ENCODE measurements at places on chromosomes 3 and 15.

DNA sequence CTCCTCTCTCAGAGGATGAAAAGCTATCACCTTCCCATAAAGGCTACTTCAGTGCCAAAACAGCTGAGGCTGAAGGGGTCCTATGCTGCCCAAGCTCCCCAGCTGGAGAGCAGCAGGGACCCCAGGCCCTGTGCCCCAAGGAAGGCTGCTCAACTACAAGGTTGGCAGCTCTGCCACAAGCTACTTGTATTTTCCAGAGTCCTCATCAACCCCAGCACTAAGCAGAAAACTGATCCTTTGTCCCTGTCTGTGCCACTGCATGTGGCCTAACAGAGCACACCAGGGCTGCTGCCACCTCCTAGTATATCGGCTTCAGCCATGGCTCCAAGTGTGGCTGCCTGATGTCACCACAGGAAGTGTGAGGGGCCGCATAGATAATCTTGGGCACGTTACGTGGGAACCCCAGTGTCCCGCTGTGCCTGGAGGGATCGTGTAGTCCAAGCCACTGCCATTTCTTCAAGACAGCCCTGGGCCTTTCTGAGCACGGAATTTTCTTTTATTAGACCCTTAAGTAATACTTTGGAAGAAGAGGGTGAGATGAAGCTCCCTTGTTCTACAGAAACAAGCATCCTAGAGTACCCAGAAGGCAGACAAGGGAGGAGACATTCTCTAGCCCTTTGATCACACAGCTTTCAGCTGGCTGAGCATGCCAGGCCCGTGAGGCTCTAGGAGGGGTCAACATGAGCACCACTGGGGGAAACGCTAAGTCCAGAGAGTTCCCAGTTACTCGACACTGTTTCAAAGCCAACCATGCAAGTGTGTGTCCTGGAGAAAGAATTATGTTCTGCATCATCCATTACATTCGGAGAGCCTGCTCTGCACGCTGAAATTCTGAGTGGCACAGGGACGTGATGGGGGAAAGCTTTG lies 60.7 kb downstream of the CAPN7 start:
- no peak for DNase-seq

- no peak for DNase-seq
These were observed 151.6 kb downstream of the SLCO3A1 start for GRCh38 chr15:92005154-92005553.

GRCh38 chr3:55725681-55726500 lies 238.8 kb upstream of the WNT5A start:
- no peak for DNase-seq

- peak; percentile 10 for DNase-seq
These were observed 233.2 kb downstream of the KLF13 start for GRCh38 chr15:31559786-31560185.

DNA sequence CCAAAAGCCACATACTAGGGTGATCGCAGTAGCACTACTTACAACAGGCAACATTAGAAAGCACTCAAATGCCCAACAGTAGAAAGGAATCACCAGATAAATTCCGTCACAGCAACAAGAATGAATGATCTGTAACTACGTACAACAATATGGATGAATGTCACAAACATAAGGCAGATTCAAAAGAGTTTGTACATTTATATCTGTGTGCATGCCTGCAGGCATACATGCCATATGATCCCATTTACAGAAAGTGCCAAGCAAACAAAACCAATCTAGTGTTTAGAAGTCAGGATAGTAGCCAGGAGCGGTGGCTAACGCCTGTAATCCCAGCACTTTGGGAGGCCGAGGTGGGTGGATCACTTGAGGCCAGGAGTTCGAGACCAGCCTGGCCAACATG lies 3.5 kb downstream of the IL17RB start:
- DNase-seq = no peak

DNA sequence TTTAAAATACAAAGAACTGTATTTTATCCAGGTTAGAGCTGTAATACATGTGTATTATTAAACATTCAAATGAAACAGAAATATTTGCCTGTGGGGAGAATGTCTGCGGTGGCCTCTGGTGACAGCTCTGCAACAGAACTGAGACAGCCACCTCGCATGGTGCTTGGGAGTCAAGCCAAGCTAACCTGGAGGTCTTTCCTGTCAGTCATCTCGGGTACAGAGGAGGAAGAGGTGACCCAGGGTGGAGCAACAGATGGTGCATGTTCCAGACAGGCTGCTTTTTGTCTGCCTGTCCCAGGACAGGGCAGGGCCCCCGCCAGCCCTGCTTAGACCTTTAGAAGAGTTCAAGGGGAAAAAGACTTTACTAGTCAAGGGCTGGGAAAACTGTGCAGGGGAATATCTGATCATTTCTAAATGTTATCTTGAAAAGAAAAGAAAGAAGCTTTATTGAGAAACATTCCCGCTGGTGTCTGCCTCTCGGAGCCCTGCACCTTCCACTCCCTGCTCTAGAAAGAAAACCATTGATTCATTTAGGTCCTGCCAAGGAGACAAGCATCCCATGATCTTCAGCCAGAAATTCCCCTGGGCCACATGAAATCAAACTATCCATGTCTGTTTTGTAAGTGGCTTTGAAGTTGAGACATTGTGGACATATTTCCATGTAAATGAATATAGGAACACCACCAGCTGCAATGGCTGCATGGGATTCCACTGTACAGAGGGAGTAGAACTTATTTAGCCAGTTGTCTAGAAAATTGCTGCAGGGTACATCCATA lies 5.5 kb upstream of the NR2E3 start:
- no peak for DNase-seq

GRCh38 chr3:149271669-149272068 lies 50.0 kb upstream of the CP start:
- peak; percentile 8 for DNase-seq

GRCh38 chr15:101293122-101293521 lies 1.9 kb downstream of the SNRPA1 start:
- no peak for DNase-seq

GRCh38 chr15:40439960-40440742 lies 602 bp upstream of the BAHD1 start:
- DNase-seq = peak; percentile 45

DNA sequence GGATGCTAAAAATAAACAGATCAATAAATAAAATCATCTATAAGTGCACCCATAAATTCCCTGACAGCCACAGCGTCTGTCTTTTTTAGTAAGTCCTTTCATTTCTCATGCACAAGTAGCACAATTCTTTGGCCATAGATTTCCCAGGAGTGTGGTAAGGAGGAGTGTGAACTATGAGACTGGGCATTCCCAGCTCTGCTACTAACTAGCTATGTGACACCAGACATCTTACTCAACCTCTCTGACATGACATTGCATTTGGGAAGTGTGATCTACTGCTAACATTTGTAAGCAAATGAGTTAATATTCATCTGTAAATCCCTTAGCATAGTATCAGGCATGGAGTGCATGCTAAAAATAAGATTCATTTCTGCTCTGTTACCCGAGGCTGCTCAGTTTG lies 301.7 kb downstream of the NTRK3 start:
- DNase-seq = no peak

DNA sequence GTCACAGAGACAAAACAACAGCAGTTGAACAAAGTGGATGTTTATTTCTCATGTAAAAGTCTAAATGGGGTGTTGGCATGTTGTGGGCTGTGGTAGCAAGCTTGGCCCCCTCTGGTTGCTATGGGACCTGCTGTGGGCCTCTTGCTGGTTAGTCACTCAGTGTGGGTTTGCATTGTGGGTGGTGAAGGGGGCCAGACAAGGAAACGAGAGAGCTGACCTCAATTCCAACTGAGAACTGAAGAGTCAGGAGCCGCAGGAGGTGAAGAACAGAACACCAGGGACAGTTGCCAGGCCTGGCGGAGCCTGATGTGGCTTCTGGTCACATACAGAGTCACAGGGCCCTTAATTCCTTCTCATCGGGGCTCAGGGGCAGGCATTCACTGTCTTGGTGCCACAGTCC lies 1.9 kb upstream of the ADPGK start:
- peak; percentile 19 for DNase-seq

GRCh38 chr15:63440756-63441155 lies 59.1 kb upstream of the CA12 start:
- DNase-seq = no peak

GRCh38 chr15:87492321-87492720 lies 764.2 kb downstream of the NTRK3 start:
- no peak for DNase-seq

DNA sequence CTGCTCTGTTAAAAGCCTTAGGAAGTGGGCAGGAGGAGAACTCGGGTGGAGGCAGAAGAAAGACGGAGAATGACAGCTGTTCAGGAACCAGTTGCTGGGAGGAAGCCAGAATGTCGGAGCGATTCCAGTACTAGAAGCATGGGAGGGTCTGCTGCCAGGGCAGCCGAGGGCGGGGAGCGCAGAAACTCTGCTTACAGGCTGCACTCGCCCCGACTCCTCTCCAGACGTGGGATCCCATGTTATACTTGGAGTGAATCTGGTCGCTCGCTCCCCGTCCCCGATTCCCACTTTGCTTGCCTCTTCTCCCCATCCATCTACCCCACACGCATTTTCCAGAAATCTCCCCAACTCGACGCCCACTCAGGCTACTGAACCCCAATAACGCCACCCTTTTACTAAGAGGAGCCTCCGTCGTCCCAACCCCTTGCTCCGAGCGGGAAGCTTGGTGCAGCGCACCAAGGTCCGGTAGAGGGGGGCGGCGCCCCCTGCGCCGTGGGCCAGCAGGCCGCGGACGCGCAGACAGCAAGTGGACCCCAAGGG lies 665 bp downstream of the GATM start:
- no peak for DNase-seq
